ENCODE measurements at places on chromosomes 4 and X.
A peak's percentile ranks its signal among the peaks of the same experiment; 100 is the strongest.

DNA sequence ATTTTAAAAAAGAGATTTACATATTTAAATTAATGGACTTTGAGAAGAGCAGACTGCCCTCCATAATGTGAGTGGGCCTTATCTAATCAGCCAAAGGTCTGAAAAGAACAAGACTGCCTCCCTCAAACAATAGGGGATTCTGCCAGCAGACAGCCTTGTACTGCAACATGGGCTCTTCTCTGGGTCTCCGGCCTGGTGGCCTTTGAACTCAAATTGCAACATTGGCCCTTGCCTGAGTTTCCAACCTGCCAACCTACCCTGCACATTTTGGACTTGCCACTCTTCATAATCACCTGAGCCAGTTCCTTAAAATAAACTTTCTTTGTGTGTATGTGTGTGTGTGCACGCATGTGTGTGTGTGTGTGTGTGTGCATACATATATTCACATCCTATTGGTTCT is 90.8 kb upstream of the OTUD4 start:
- DNase-seq: no peak

DNA sequence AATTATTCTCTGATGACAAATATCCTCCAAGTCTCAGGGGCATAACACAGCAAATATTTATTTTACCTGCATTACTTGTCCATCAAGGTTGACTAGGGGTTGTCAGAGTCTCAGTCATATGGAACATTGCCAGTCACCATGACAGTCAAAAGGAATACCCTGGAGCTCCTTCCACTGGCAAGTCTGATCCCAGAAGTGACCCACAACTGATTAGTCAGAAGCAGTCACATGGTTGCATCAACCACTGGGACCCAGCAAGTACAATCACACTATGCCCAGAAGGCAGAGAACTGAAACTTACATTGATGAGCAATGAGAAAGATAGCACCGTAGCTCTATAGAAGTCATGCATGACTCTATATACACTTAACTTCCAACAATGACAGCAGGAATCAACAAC is 41.9 kb upstream of the SOD3 start:
- DNase-seq: no peak

GRCh38 chr4:3483471-3483921 is 20.4 kb downstream of the DOK7 start:
- DNase-seq: no peak

DNA sequence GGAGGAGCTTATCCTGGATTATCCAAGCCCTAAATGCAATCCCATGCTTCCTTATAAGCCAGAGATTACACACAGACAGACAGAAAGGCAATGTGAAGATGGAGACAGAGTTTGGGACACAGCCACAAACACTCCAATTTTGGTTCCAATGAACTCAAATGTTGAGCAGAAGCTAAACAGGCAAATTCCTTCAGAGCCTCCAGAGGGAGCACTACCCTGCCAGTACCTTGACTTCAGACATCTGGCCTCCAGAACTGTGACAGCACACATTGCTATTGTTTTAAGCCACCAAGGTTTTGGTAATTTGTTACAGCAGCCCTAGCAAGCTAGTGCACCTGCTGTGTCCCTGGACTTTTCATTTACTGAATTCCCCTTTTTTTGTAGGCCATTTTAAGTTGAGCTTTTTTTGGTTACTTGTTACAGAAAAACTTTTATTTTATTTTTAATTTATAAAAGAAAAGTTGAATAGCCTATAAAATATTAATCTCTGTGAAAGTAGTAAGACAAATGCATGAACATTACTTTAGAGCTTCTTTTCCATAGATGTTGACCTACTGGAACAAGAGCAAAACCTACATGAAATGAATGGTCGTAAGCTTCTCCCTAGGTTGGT is 33.4 kb upstream of the SRD5A3 start:
- peak; percentile 4 for DNase-seq

- no peak for DNase-seq
Observed at GRCh38 chr4:80926446-80926845, 104.1 kb upstream of the BMP3 start.

- no peak for DNase-seq
Observed at GRCh38 chr4:10698172-10698571, 13.6 kb upstream of the CLNK start.

GRCh38 chrX:112067601-112068000 is 15.0 kb downstream of the TRPC5 start:
- no peak for DNase-seq
